Activated T-cell treated with anti-CD3 and anti-CD28 coated beads for 4 hours (primary cell): ENCODE measurements at places on chromosomes 11 and 22.

GRCh38 chr11:116132273-116132978, 628.2 kb upstream of the CADM1 start:
- DNase-seq, result no peak

DNA sequence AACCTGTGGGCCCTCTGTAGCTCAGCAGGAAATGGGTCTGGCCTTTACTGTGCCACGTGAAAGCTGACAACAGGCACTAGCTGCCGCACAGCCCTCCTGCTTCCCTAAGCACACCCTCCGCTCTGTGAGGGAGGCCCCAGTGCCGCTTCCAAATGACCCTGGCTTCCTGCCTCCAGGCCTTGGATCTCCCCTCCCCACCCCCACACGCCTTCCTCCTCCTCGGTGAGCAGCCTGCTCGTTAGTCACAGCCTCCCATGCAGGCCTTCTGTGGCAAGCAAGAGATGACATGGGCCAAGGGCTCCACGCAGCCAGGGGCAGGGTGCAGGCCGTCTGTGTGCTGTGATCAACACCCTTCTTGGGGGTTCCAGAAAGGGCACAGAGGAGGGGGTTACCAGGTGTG, 15.3 kb upstream of the RASL10A start:
- no peak for DNase-seq

GRCh38 chr11:45212566-45213315, 66.3 kb downstream of the PRDM11 start:
- no peak for DNase-seq

GRCh38 chr11:128324531-128325141, 262.7 kb downstream of the ETS1 start:
- peak; percentile 59 for DNase-seq

DNA sequence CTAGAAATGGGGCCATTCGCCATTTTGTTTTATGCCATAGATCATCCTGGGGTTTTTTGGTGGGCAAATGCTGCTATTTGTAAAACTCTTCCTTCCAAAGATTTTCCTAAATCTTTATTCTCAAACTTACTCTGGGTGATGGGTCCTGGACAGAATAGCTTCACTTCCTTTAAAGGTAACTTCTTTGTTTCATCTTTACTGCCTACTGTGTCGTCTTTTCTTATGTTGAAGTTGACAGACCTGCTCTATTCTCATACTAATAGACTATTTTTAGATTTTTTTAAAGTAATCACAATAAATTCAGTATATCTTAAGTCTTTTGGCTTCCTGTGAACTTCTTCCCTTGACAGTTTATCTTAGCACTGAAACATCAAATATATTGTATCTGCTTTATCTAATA, 98.6 kb downstream of the YAP1 start:
- no peak for DNase-seq
